ENCODE measurements at places on chromosomes 6 and 20.

DNA sequence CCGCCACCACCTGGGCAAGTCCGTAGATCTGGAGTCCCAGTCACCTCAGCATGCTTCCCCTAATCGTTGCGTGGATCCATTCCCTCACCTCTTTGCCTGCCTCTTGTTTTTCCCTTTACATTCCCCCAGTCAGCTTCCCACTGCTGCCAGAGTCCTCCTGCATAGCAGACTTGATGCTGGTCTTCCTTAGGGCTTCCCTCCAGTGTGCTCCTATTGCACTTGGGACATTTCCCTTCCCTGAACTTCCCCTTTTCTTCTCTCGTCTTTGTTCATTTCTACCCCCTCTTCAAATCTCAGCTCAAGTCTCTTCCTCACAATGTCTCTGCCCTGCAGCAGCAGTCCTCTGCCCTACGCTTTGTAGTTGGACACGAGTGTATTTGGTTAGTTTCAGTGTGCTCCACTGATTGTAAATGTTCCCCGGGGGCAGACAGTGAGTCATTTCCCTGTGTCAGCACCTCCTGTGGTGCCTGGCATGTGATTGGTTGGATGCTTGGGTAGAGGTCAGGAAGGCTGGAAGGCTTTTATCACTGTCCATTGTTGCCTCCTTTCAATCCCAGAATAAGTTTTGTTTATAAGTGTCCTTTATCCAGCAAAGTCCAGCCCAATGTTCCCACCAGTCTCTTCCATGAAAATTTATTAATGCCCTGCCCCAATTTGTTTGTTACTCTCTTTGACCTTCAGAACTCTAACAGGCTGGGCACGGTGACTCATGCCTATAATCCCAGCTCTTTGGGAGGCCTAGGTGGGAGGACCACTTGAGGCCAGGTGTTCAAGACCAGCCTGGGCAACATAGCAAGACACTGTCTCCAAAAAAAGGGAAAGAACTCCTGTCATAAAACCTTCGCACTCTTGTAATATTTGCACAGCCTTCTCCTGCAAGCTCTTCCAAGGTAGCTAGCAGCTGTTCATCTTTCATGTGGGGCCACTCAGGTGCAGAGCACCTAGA lies 38.3 kb downstream of the FAM120B start:
- DNase-seq, result peak; percentile 13

- no peak for DNase-seq
Observed at GRCh38 chr6:155089746-155090145, 94.6 kb downstream of the TIAM2 start.

DNA sequence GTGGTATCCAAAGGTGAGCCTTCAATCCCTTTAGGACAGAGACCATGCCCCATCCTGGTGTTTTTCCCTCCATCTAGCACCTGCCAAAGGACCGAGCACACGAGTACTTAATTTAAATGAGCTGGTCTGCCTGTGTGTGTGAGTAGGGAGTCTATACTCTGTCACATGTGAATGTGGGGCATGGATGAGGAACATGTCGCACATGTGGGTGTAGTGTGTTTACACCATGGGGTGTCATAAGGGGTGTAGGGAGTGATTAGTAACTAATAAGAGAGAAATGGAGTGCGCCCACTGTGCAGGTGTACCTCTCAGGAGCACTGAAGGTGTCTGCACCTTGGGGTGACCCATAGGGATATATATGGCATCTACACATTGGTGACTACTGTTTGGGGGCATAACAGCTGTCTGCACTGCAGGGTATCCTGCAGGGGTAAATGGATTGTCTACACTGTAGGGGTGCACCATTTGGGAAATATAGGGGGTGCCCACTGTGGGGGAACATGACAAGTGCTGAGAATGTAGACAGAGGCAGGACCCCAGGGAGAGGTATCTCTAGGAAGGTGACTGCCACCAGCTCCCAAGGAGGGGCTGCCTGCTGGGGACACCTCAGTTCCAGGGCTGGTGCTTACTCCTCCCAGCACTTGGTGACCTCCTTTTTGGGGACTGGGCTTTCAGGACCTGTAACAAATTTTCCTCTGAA lies 53.5 kb downstream of the EBF4 start:
- no peak for DNase-seq

DNA sequence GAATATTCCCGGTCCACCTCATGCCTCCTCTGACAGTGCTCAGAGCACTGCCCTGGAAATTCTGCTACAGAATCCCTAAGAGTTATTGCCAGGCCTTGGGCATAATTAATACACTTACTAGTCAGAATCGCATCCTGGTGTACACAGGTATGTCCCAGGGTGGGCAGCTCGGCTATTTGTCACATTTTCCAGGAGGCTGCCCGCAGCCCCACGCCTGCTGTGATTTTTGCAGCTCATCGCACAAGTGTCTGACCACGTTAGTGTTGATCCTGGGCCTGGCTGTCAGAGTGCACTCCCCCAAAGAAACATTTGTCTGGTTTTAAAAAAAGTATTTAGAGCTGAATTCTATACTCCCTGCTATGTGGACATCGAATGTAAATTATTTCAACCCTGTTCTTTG lies 105.4 kb downstream of the CD83 start:
- DNase-seq, result no peak

DNA sequence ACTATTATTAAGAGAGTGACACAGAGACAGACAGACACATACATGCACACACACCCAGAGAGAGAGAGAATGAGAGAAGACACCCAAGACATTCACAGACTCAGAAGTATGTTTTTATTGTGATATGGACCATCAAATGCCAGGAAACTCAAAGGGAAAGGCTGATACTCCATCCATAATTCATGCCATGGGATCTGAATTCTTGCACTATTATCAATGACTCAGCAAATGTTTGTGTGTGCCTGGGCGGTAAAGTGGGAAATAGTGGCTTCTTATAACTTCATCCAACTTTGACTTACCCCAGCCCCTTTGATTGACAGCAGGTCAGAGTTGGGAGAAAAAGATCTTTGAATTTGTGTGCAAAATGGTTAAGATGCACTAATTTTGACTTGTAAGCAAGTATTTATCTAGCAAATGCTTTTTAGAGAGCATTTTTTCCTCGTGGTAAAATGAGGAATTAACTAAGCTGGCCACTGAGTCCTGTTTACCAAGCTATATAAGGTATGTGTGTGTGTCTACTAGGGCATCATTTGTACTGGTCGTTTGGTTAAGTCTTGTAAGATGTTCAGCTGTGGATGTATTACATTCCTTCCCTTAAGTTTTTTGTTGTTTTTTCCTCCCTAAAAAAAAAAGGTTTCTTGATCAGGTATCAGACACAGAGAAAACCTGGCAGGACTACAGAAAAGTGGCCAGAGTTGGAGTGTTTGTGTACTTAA lies 3.0 kb upstream of the CCN2 start:
- peak; percentile 52 for DNase-seq

DNA sequence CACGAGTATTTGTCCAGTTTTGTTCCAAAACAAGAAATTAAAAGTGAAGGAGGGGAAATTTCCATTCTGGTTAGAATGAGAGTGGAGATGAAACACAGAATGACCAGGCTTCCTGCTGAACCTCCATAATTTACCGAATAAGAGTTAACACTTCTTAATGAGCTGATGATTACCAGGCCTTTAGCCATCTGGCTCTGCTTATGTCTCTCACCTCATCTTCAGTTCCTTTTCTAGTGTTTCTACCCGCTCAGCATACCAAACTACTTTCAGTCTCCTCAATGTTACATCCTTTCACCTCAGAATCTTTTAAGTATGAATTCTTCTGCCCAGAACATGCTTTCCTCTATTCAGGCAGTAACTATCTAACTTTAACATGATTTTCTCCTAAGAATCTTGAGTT lies 209.0 kb upstream of the RSPO3 start:
- no peak for DNase-seq

- no peak for DNase-seq
Observed at GRCh38 chr6:169957351-169957963, 206.0 kb downstream of the ERMARD start.

- peak; percentile 99 for DNase-seq
Observed at GRCh38 chr6:45445749-45446549, 68.2 kb upstream of the SUPT3H start.

DNA sequence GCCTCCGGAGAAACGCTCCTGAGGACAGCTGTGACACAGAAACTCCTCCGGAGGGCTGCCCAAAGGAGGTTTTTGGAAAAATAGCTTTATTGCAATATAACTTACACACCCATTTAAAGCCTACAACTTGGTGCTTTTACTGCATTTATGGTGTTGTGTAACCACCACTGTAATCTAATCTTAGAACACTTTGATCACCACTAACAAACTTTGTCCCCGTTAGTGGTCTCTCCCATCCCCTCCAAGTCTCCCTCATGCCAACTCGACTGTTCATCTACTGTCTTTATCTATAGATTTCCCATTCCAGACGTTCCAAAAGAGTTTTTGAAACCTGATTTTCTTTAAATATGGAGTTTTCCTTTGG lies 62.8 kb downstream of the SYNJ2 start:
- no peak for DNase-seq

GRCh38 chr6:33971580-33971979 lies 167.8 kb upstream of the MLN start:
- DNase-seq, result no peak

DNA sequence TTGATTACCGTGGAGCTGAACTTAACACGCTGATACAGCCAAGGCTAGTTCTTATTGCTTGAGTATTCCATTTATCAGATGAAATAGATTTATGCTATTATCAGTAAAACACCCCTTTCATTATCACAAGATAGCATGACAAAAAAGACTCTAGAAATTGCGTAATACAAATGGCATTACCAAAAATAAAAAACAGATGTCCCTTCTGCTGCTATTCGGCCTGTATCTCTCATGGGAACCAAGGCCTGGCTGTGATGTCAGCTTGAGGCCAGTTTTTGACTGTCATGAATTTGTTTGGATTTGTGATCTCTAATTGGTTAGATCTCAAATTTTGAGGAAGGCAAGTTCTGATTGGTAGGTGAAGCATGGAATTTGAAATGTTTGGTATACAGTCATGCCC lies 25.2 kb downstream of the MEI4 start:
- DNase-seq, result peak; percentile 3

GRCh38 chr6:42118162-42119001 lies 24.0 kb downstream of the C6orf132 start:
- peak; percentile 75 for DNase-seq

DNA sequence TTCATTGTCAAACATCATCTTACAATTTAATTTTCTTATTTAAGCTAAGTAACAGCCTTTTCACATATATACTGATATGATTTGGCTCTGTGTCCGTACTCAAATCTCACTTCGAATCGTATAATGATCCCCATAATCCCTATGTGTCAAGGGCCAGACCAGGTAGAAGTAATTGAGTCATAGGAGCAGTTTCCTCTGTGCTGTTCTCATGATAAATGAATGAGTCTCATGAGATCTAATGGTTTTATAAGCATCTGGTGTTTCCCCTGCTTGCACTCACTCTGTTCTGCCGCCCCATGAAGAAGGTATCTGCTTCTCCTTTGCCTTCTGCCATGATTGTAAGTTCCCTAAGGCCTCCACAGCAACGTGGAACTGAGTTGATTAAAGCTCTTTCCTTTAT lies 25.1 kb upstream of the CMTR1 start:
- DNase-seq, result no peak

DNA sequence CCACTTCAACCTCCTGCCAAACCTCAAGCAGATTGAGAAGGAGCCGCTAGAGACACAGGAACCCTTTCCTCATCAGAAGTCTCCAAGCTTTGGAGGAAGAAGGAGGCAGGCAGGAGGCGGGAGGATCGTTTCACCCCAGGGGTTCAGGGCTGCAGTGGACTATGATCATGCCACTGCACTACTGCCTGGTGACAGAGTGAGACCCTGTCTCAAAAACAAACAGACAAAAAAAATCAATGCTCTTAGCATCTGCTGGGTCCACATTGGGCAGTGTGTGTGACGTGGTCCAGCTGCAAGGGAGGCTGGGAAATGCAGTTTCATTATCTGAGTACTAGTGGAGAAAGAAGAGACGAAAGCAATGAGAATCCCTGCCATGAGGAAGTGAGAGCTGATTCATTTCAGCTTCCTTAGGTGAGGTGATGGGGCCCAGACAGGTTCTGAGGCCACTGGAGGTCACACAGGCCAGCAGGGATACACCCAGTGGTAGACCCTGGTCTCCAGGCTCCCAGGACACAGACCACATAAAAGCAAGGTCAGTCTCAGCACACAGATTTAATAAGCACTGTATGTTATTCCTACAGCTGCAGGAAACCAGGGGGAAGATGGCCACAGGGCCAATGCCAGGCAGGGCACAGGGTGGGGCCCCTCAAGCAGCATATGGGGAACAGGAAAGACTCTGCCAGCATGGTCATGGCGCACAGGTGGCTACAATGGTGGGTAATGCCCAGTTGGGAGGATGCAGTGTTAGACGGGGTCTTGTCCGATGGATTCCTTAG lies 4.3 kb downstream of the GFRA4 start:
- DNase-seq, result no peak

DNA sequence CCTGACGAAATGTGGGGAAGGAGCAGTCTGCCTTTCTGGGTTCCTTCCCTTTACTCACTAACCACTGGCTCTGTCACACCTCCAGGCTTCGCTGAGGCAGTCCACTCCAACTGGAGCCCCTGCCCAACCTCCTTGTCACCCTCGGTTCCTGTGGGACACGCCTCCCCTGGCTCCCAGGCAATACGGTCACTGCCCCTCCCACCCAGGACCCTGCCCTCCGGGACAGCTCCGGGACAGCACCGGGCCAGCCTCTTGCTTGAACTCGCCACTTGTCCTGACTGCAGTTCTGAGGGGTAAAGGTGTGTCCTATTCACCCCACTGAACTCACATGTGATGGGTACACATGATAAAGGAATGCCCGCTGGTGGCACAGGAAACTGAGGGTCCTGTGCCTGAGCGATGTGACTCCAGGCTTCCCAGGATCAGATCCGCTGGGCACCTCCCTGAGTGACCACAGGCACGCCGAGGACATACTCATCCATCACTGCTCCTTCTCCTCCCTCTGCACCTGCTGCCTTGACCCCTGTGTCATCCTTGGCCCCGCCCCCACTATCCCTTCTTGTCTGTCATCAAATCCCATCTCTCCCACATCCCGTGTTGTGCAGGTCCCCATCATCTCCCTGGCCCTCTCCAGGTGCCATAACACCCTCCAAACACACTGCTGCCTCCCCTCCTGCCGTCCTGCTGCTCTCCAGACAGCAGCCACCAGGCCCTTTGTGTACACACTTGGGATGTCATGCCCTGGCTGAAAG lies 7.9 kb downstream of the SDCBP2 start:
- no peak for DNase-seq

- DNase-seq, result peak; percentile 22
Observed at GRCh38 chr6:2476376-2476775, 231.0 kb upstream of the GMDS start.

- peak; percentile 19 for DNase-seq
Observed at GRCh38 chr20:51910321-51911050, 108.2 kb upstream of the SALL4 start.

GRCh38 chr20:25707695-25708094 lies 11.0 kb upstream of the ZNF337 start:
- DNase-seq, result no peak

DNA sequence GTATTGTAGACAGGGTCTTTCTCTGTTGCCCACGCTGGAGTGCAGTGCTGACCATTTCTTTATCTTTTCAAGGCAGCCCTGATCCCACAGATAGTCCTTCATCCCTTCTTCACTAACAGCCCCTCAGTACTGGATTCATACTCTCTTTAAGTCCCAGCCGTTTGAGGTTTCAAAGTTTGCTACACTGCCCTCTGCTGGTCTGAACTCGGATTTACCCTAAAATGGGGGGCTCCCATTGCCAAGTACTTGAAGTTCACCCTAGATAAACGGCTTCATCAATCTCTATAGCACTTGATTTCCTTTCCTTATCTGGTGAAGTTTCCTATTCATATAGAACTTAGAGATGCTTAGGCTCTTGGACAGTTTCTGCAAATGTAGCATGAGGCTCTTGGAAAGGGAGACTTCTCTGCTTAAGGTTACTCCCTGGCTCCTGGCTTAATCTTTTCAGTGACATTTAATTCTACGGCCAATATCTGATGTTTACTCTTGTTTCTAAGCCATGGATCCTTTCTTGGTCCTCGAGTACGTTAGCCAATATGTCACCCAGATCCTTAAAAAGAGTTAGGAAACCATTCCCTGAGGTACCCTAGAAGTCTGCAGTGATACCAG lies 21.4 kb upstream of the PREP start:
- DNase-seq, result peak; percentile 79

Measured in adipocyte (in vitro differentiated cells).